ENCODE measurements at places on chromosomes 6 and 20.
A peak's percentile ranks its signal among the peaks of the same experiment; 100 is the strongest.

- no peak for DNase-seq
These were observed 101.7 kb downstream of the F13A1 start for GRCh38 chr6:6218759-6219085.

DNA sequence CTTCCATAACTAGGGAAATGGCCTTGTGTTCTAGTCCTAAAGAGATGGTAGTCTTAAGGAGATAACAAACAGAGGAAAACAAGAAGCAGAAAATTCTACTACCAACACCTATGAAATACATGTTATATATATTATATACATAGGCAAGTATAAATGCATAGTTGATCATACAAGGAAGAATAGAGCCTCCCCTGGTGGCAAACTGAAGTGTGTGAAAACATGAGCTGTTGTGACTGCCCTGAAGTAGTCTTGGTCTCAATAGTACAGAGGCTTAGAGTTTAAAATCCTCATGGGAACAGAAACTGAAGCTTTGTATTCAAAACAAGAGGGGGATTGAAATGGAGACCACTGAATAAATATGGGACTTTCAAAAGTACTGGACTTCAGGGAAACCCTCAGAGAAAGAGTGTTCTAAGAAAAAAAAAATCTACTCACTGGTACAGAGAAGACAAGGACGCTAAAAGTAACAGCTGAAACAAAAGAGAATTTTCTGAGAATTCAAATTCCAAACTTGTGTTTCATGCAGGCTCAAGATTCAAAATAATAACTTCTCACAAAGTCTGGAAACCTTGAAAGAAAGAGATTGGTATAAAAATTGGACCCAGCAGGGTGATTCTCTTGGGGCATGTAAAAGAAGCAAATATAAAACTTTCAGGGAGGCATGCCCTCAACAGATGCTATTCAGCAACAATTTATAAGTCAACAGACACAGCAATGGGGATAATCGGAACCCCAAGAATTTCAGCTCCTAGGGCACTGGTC lies 59.7 kb upstream of the SAMD3 start:
- DNase-seq = no peak

GRCh38 chr20:53216478-53216855 lies 244.3 kb downstream of the TSHZ2 start:
- no peak for DNase-seq

DNA sequence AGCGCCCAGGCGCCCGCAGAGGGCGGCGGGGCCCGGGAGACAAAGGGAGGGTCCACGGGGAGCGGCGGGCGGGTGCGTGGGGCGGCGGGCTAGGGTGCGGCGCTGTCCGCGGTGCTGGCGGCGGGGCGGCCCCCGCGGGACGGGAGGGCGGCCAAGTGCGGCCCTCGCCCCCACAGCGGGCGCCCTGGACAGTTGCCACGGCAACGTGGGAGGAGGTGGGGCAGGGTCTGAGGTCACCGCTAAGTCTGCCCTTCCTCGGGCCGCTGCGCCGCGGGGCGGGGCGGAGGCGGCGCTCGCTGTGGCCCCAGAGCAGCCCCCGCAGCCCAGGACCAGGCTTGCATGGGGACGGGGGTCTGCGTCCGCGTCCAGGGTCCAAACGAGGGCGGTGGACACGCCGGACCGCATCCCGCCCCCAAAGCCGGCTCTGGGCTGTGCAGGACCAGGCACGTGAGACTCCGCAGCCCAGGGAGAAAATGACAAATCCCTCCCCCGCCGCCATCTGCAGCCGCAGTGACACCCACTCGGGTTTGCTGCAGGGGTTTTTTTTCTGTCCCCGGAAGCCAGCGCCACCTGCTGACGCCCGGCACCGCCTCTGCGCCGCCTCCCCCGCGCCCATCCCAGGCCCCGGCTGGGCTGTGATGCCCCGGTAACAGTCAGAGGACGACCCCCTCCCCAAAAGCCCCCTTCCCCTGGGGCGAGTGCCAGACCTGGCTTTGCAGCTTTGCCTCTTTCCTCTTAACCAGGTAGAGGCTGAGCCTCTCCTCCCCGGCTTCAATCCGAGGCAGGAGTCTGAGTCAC lies 36.8 kb downstream of the YTHDF1 start:
- DNase-seq = peak; percentile 63

- DNase-seq = no peak
These were observed 279.2 kb upstream of the FERMT1 start for GRCh38 chr20:6401893-6402557.

- no peak for DNase-seq
These were observed 68.7 kb downstream of the COL19A1 start for GRCh38 chr6:69935079-69935478.

DNA sequence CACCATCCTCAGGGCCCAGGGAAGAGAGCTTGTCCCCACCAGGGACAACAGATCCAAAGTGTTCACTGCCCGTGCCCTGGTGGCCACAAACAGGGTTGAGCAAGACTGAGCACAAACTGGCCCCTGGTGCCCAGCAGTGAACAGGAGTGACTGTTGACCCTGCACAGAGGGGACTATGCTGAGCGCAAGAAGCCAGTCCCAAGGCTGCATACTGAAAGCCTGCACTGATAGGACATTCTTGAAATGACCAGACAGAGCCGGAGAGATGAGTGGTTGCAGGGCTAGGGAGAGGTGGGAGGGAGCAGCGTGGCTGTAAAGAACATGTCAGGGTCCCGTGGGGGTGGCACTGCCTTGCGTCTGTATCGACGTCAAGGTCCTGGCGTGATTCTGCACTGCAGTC lies 2.9 kb upstream of the FNDC11 start:
- DNase-seq = no peak

GRCh38 chr6:159416891-159417560 lies 247.8 kb downstream of the FNDC1 start:
- DNase-seq = no peak

- no peak for DNase-seq
These were observed 187.9 kb downstream of the TENT5A start for GRCh38 chr6:81564470-81565068.

DNA sequence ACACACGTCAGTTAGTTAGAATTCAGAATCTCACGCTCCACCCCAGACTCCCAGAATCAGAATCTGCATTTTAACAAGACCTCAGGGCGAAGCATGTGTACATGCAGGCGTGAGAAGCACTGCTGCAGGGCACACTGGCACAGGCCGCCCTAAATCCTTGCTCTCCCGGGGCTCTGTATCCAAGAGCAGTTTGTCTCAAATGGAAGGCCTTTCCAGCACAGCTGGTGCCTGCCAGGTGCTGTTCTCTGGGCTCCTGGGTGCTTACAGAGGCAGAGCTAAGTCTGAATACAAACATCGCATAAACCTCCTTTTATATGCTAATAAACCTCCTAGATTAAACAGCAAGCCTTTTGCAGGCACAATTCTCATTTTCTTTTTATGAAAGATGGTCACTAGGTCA lies 119.1 kb upstream of the CD93 start:
- DNase-seq = no peak

DNA sequence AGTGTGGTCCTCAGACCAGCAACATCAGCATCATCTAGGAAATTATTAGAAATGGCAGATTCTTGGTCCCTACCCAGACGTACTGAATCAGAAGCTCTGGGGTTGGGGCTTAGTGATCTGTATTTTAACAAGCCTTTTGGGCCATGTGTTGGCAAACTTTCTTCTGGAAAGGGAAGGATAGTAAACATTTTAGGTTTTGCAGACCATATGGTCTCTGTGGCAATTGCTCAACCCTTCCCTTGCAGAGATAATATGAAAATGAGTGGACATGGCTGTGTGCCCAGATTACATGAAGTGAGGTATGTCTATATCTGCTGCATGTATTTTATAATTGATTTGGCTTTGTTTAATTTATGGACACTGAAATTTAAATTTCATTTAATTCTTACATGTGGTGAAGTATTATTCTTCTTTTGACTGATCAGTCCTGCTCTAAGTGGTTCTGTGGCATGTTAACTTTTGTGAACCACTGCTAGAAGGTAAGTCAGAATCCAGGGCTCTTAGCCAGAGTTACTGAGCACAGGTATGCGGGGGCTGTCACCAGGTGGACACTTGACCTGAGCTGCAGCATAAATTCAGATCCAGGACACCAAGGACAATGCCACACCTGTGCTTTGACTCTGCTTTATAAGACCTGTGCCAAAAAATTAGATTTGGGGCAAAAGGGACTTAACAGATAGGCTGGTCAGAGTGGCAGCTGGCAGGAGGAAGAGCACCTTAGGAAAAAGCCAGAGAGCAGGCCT lies 43.2 kb downstream of the LY86 start:
- no peak for DNase-seq

DNA sequence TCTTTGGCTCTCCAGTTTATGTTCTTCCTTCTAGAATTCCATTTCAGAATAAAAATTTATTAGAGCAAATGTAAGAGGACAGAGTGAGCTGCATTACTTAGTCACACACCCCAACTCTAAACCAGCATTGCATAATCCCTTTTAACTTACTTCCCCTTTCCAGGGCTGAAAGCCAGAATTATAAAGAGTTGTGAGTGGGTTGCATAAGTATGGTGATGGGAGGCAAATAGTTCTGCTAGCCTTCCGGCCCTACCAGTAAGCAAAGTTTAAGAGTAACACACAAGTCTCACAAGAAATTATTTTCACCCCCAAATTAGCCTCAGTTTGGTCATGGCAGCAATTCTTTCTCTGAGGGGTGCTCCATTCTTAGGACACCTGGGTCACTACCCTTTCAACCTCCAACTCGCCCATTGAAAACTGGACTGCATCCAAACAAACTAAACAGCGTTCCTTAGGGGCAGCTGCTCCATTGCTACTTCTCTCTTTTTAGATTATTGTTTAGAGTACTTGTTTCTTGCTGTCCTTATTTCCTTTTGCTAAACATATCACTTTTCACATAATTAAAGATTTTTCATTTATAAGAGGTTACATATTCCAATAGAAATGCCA lies 1.6 kb downstream of the KIAA0408 start:
- DNase-seq = no peak

- DNase-seq = no peak
These were observed 23.8 kb upstream of the FAM50B start for GRCh38 chr6:3825331-3825831.

GRCh38 chr6:130070326-130070725 lies 51.9 kb downstream of the L3MBTL3 start:
- DNase-seq = no peak

GRCh38 chr20:53052380-53052779 lies 80.2 kb downstream of the TSHZ2 start:
- no peak for DNase-seq

DNA sequence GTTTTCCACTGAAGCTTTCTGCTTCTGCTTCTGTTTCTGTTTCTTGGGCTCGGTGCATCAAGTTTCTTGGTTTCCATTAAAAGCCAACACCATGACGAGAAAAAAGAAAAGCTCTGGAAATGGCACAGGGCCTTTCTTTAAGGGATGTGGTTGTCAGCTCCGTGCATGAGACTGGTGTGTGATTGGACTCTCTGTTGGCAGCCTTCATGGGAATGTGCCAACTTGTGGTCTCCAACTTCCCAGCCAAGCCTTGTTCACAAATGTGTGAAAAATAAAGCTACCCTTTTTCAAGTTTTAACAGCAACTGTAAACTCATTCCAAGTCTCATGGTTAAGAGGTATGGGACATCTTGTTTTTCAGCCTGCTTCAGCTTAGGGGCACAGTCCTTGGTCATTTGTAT lies 68.7 kb upstream of the CST7 start:
- DNase-seq = no peak

- no peak for DNase-seq
These were observed 656.6 kb upstream of the MMS22L start for GRCh38 chr6:97939440-97940168.

GRCh38 chr6:130396722-130397121 lies 30.9 kb downstream of the TMEM200A start:
- no peak for DNase-seq

DNA sequence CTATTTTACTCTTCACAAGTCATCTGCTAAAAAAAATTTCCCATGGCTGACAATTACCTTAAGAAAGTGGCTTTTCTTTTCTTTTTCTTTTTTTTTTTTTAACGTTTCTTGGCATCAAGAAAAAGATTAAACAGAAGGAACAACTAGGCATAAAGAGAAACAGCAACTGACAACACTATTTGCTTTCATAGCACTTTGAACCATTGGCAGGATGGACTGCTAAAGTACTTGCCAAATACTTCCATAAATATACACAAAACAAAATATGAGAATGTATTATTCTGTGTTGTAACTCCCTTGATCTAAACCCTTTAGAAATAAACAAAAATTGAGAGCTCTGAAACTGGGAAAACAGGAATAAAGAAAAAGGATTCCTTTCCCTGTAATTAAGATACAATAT lies 20.0 kb upstream of the PLN start:
- DNase-seq = no peak

DNA sequence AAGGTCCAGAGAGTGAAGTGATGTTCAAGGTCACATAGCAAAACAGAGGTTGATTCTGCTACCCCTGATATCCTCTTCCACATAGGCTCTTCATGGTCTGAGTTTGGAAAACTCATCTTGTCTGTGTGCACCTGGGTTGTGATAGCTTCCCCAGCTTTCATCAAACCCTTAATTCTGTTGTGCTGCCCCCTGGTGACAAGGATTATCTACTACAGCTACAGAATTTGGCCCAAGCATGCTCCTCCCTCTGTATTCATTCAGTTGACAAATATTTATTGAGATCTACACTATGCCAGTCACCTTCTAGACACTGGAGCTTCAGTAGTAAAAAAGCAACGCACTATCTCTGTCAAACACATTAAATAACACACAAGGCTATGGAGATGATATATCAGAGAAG lies 50.4 kb downstream of the SMPDL3A start:
- peak; percentile 27 for DNase-seq

- DNase-seq = no peak
These were observed 7.7 kb downstream of the PSMB1 start for GRCh38 chr6:170545405-170545804.

DNA sequence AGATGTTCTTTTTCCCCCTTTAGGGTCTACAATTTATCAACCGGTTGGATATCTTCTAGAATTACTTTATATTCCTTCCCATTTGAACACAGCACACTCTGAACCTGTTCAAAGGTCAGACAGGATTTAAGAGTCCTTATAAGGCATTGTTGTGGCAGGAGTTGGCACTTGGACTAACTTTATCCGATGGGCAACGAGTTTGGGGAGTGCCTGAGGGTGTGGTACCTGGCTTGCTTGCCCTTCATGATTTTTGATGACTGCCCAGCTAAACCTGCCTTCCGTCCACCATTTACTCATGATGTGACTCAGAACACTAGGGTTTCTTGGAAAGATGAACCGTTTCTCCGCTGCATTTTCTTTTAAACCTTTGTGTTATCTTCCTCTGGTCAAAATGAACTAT lies 285.2 kb downstream of the FOXC1 start:
- no peak for DNase-seq

DNA sequence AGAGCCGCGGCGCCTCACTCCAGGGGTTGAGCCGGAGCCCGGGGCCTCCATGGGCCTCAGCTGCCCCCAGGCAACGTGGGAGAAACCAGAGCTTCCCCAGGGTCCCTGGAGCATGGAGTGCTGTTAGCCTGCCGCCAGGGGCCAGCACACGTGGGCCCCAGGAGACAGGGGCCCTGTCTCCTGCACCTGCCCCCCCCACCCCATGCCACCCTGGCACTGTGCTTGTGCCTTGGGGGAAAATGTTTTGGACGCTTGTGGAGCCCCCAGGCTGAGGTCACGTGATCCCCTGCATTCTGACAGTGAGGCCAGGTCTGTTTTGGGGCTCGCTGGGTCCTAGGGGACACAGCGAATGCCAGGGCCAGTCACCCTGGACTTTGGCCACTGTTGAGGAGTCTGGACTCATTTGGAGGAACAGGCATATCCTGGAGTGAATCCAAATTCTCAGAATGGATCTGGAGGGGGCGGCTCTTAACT lies 30.2 kb upstream of the MPC1 start:
- DNase-seq = no peak

GRCh38 chr6:146851837-146852236 lies 253.1 kb downstream of the ADGB start:
- no peak for DNase-seq

GRCh38 chr6:142395266-142395665 lies 93.5 kb downstream of the ADGRG6 start:
- DNase-seq = no peak

Measured in CD8-positive, alpha-beta memory T cell (primary cell).